ENCODE measurements at places on chromosomes 3 and 15.

DNA sequence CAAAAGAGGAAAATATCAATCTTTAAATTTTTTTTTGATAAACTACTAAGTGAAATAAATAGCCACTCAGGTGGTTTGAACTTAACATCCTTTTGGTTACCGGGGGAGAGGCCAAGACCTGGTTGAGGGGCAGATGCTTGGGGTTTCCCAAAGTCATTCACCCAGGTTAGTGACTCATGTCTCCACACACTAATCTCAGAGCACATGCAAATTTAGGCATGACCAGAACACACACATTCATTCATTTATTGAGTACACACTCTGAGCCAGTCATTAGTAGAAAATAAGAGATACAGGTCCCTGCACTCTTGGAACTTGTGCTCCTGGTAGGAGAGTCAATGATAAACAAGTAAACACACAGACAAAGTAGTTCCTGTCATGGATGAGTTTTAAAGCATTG lies 7.3 kb downstream of the ILDR1 start:
- no peak for DNase-seq

DNA sequence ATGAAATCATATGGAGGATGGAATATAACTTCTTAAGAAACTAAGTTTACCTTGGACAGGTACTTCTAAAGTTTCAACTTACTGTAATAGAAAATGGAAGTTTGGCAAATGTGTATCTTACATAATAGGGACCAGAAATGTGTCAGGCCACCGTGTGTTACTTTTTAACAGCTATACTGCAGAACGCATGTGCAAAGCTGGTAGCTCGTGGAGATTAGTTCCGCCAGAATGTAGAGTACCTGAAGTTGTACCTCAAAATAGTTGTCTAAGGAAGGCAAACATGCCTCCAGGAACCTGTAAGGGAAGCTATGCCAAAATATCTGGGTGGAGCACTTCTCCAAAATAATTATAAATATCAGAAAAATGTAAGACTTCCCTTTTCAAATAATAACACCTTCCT lies 920.6 kb downstream of the ROBO1 start:
- DNase-seq: no peak

DNA sequence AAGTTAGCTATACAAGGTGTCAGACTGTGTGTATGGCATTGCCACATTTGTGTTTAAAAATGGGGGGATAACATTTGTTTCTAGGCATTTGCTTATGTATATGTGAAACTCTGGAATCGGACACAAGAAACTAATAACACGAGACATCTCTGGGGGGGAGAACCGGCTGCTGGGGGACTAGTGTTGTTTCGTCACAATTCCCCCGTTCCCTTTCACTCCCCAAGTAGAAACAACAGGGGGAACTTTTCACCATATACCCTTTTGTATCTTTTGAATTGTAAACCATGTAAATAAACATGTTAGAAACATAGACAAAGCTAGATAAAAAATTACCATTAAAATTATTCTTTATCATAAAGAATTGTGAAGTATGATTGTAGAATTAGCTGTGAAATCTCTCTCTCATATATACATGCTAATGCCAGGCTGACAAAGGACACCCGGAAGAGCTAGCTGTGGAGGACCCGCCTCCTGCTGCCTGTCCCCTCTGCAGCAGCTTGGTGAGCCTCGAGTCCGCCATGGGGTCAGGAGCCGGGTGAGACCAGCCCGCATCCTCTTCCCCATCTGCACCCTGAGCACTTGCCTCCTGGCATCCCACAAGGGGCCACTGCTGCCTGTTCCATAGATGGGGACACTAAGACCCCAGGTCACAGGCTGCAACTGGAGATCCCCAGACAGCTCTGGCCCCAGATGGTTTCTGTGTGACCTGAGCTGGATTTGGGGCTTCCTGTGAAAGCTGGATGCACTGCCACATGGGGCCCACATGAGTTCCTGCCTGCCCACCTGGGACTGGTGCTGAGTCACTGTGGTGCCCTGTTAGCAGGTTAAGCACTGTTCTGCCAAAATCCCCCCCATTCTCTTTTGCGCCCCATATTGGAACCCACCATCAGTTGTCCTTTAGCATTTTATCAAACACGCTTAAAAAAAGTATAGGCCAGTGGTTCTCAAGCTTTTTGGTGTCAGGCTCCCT lies 91.6 kb downstream of the IQSEC1 start:
- DNase-seq: no peak

DNA sequence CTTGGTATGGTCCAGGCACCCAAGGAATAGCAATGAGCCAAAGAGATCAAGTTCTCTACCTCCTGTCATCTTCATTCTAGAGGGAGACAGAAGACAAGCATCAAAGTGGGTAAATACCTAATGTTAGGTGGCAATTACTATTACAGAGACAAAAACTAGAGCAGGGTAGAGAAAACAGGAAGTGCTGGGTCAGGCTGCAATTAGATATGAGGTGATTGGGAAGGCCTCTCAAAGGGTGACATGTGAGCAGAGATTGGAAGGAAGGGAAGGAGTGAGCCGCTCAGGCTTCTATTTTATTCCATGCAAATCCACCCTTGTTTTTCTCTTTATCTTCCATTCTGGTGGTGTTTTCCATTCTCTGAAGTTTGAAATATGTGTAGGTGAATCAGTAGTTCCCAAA lies 37.4 kb downstream of the EBLN2 start:
- DNase-seq: no peak

GRCh38 chr3:174116421-174116820 lies 718.9 kb downstream of the NLGN1 start:
- no peak for DNase-seq

GRCh38 chr3:129597087-129597999 lies 9.1 kb downstream of the PLXND1 start:
- DNase-seq: no peak

DNA sequence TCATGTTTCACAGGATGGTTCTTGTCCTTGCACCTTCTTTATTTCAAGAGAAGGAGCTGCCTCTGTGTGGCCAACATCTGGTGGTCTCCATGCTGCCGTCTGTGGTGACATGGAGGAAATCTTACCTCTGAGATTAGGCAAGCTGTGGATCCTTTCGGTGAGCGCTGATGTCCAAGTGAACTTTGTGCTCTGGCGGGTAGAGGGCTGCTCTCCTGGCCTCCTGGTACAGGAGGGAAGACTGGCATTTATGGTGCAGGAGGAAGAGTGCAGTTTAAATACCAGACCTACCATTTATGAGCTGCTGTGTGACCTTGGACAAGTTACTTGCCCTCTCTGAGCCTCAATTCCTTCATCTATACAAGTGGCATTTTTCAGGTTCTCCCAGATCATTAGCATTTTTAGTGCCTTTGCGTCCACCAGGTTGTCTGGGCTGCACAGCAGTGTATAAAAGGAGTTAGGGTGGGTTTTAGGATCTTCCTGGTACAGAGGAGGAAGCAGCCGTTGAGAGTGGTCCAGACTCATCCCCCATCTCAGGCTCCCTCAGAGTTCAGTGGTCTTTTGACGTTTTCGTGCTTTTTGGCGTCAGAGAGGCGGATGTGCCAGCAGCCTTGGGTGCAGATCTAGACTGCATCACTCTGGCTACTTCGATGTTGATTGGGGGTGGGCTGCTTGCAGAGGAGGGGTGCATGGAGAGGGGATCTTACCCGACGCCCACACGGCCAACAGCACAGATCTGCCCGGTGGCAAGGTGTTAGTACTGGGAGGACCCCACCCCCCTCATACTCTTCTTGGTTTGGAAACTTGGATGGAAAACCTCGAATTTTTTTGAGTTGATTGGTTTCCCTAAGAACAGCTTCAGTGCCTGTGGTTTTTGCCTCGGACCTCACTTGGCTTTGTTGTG lies 162.2 kb downstream of the ITPR1 start:
- DNase-seq: no peak

DNA sequence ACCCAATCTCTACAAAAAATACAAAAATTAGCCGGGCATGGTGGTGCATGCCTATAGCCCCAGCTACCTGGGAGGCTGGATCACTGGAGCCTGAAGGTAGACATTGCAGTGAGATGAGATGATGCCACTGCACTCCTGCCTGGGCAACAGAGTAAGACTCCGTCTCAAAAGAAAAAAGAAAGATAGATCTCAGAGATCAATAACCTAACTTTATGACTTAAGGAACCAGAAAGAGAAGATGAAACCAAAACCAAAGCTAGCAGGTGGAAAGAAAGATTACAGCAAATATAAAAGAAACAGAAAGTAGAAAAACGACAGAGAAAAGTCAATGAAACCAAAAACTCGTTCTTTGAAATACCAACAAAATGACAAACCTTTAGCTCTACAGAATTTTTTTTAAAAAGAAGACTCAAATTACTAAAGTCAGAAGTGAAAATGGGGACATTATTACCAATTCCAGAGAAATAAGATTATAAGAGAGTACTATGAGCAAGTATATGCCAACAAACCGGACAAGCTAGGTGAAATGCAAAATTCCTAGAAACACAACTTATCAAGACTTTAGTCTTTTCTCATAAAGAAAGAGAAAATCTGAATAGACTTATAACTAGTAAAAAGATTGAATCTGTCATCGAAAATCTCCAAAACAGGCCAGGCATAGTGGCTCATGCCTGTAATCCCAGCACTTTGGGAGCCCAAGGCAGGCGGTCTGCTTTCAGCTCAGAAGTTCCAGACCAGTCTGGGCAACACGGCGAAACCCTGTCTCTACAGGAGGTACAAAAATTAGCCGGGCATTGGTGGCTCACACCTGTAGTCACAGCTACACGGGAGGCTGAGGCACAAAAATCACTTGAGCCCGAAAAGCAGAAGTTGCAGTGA lies 35.0 kb downstream of the ACAP2 start:
- no peak for DNase-seq

DNA sequence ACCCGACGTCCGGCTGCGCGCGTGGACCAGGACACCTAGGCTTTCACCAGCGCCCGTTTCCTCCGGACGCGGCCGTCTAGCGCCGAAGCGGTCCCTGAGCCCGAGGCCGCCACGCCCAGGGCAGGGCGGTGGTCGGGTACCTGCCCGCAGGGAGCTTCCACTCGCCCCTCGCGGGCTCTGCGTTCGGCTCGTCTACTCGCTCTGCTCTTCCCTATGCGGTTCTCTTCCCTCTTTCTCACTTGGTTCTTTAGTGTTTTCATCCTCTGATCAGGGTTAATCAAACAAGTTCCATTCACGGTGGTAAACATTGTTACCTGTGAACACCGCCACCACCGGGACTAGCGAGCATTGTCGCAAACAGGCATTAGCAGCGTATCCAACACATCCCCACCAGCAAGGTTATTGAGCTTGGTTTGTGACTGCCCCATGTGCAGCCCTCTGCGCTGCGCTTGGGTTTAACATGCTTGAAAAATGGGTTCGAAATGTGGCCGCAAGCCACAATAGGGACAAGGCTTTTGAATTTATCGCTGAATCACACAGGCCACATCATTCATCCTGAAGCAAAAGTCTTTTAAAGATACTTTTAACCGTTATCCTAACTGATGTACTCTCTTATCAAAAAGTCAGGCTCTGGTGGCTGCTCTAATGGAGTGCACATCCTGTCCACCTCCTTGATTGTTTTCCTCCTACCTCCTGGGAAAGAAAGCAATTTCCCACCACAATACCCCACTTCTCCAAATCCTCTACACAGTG lies 843 bp upstream of the CD47 start:
- DNase-seq: peak; percentile 33

- no peak for DNase-seq
These were observed 175.6 kb downstream of the IL5RA start for GRCh38 chr3:2934541-2934940.
